Psoas muscle (tissue), 8 donors: ENCODE measurements at places on chromosomes 16 and 17. TPM values are rescaled to one million over a fixed set of nuclear protein-coding genes. Genes with fewer than 3 reads are reported as not detected.

- no peaks in the 10 kb centered on the region for H3K36me3 ChIP-seq
- peaks cover 5% of the 10 kb centered on the region for H3K4me1 ChIP-seq
- no peak overlapping the region for H3K4me3 ChIP-seq
- H3K27ac ChIP-seq: no peak overlapping the region
- no peak for DNase-seq
Measured at GRCh38 chr17:29037739-29038084, 5.2 kb upstream of the PIPOX start.

DNA sequence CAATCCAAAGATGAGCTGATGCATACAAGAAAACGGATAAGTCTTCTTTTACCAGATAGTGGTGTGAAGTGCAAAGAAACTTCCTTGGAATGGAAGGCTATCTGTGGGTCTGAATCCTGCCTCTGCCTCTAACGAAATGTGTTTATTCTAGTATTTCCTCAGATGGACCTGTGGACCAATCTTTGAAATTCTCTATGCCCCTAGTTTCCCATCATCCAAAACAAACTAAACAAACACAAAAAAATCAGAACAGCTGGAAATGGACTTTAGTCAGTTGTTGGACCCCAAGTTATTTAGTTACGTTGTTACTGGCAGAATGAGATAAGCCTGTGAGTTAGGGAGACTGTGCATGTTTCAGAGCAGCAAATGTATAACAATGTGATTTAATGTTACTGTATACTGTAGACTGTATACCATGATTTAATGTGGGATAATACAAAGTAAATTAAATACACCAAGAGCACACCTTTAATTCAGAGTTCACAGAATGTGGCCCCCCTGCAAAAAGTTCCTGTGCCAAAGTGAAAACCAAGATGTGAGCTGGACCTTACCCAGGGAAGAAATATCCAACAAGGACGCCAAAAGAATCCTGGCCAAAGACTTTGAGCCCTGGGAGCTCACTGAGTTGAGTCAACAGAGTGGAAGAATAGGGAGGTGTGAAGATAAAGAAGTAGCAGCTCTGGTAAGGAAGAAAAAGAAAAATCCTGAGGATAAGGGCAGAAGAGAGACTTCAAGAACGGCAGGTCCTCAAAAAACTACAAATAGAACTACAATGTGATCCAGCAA, 255.2 kb downstream of the CNTNAP4 start:
- no peaks in the 10 kb centered on the region for H3K4me1 ChIP-seq
- H3K27me3 ChIP-seq: no peaks in the 10 kb centered on the region
- no peak overlapping the region for H3K27ac ChIP-seq

Gene KRTAP3-1
- total RNA-seq: not detected

Gene KRTAP1-5
- not detected for total RNA-seq

DNA sequence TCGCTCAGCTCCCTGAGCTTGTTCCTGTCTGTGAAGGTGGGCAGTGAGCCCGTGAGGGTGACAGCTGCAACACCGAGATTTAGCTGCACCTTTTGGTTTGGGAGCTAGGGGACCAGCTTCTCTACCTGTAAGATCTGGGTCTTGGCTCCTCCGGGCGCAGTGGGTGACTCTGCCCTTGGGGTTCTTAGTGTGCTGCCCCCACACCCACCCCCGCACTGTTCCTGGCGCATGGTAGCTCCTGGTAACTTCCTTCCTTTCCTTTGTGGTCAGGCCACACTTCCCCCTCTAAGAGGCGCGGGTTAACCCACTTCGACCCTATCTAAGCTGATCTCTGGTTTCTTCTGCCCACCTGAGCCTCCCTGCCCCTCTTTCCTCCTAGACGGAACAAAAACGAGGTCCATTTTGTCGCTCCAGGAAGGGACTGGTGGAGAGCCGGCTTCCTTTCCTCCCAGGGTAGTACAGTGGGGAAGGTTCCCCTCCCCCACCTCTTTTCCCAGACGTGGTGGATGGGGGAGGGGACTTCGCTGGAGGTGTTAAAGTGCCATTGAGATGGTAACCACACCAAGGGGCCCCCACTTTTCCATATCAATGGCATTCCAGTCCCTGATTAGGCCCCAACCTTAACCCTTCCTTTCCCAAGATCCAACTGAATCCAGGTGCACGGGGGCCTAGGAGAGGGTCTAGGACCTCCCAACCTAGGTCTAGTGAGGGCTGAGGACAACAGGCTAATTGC, 4.6 kb upstream of the CLDN9 start:
- no peak overlapping the region for H3K27ac ChIP-seq
- H3K4me1 ChIP-seq: peaks cover 3% of the 10 kb centered on the region
- no peaks in the 10 kb centered on the region for H3K27me3 ChIP-seq
- no peak for DNase-seq

GRCh38 chr16:11139326-11140097, 116.5 kb downstream of the SOCS1 start:
- peaks cover 42% of the 10 kb centered on the region for H3K4me1 ChIP-seq
- H3K36me3 ChIP-seq: no peaks in the 10 kb centered on the region
- H3K4me3 ChIP-seq: no peak overlapping the region
- no peak for DNase-seq
